ENCODE measurements at places on chromosomes 2 and 18. TPM values are rescaled to one million over a fixed set of nuclear protein-coding genes. Genes with fewer than 3 reads are reported as not detected.

TMEM178A gene
- total RNA-seq, result not detected

DNA sequence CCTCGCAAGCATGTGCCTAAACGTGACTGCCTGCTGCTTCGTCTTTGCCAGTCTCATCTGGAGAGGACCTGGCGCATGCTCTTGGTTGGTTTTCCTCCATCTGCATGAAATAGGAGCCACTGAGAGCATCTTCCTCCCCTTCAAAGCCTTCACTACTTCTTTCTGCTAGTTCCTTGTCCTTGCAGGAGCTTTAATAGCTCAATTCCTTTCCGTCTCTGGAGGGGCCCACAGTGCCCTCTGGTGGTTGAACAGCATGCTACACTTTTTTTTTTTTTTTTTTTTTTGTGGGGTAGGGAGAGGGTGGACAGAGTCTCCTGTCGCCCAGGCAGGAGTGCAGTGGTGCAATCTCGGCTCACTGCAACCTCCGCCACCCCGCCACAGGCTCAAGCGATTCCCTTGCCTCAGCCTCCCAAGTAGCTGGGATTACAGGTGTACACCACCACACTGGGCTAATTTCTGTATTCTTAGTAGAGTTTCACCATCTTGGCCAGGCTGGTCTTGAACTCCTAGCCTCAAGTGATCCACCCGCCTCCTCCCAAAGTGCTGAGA is 59.6 kb downstream of the SP110 start:
- H3K36me3 ChIP-seq, result peaks cover 8% of the 10 kb centered on the region
- H3K4me3 ChIP-seq, result no peak overlapping the region
- H3K27ac ChIP-seq, result no peak overlapping the region
- DNase-seq, result peak; percentile 33
- peaks cover 13% of the 10 kb centered on the region for H3K4me1 ChIP-seq

CXCR4 gene
- 83.3 TPM for total RNA-seq

GRCh38 chr2:70498054-70498453 is 55.6 kb downstream of the TGFA start:
- H3K27ac ChIP-seq, result no peak overlapping the region
- no peaks in the 10 kb centered on the region for H3K36me3 ChIP-seq
- H3K4me1 ChIP-seq, result no peaks in the 10 kb centered on the region
- no peak overlapping the region for H3K4me3 ChIP-seq

DNA sequence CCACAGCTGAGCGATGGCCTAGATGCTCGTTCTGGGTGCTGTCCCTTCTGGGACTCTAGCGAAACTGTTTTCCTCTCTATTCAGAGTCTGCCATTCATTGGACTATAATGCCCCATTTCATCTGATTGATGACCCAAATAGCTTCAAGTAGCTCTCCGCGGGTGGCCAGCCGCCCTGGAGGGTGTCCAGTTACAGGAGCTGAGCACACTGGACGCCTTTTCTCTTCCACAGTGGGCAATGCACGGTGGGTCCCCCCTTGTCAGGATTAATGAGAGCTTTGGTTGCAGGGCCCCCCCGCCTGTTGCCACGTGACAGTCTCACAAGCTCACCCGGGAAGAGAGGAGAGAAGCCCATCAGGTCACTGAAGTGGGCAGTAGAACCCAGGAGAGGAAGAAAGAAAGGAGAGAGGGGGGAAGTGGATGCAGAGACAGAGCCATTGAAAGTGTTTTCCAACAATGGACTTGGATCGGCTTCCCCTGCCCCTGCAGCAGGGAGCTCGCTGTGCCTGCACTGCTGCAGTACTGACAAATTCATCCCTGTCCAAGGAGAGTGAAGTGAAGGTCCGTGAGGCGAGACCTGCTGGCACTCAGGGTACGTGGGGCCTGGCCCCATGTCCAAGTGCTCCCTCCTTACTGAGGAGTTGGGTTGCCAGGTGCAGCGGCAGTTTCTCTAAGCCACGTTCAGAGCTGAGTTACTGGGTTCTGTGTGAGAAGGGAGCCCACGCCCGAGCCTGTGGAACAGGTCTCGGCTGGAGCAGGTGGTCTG is 44.8 kb downstream of the DIPK1C start:
- H3K4me3 ChIP-seq, result no peak overlapping the region
- peaks cover 2% of the 10 kb centered on the region for H3K36me3 ChIP-seq
- DNase-seq, result no peak
